GM12891 (cell line): ENCODE measurements at places on chromosomes 2 and 18.
A peak's percentile ranks its signal among the peaks of the same experiment; 100 is the strongest.

- DNase-seq: no peak
These were observed 56.9 kb upstream of the ID2 start for GRCh38 chr2:8624855-8625398.

DNA sequence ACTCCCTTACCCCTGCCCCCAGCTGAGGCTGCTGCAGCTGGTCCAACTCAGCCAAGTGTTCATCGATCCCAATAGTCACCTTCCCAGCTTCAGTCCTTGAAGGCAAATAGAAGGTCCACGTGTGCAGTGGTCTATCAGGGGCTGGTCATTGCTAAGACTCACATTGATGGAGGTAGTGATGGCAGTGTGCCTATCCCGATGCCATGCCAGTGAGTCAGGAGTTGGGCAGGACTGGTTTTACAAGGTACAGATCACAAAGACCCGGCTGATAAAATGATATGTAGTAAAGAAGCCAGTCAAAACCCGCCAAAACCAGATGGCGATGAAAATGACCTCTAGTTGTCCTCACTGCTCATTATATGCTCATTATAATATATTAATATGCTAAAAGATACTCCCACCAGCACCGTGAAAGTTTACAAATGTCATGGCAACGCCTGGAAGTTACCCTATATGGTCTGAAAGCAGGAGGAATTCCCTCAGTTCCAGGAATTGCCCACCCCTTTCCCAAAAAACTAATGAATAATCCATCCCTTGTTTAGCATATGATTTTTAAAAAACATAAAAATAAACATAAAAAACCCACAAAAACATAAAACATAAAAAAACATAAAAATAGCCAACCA, 2.9 kb upstream of the C2orf80 start:
- no peak for DNase-seq

- no peak for DNase-seq
These were observed 11.2 kb downstream of the SPP2 start for GRCh38 chr2:234061624-234062257.

- no peak for DNase-seq
These were observed 130.0 kb upstream of the CTDP1 start for GRCh38 chr18:79549638-79550000.

- DNase-seq: no peak
These were observed 18.2 kb downstream of the AOX1 start for GRCh38 chr2:200603972-200604371.

DNA sequence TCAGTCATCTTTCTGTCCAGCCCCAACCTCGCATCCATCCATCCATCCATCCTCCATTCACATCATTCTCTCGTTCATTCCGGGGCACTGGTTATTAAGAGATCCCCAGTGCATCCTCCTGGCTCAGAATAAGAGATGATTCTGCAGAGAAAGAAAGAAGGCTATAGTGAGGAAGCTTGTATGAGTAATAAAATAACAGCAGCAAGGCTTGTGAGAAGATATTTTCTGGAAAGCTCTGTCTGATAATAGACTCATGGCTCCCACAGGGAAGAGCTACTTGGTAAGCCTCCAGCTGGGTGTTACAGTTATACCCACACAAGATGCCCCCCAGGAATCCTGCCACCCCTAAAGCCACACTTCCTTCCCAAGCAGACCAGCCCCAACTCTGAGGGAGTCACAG, 143.2 kb downstream of the MTCL1 start:
- DNase-seq: no peak

GRCh38 chr2:34004936-34005335, 405.8 kb upstream of the FAM98A start:
- DNase-seq: no peak

GRCh38 chr2:223460209-223460608, 142.0 kb downstream of the SCG2 start:
- no peak for DNase-seq

DNA sequence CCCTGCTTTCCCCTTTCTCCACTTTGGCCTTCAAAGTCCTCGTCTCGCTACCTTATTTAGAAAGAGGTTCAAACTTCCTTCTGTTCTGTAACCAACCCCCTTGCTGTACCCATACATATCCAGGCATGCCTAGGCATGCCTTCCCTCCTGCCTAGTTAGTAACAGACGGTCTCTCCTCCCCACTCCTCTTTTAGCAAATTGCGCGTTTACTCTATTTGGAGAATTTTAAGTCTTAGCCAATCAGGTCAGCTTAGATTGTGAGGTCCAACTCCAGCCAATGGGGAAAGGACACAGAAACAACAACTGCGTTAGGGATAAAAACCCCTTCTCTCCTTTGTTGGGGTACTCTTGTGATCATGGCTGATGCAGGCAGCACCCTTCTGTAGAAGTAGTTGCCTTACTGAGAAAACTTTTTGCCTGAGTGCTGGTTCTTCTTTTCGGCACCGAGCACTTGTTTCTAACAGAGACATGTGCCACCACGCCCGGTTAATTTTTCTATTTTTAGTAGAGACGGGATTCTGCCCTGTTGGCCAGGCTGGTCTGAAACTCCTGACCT, 85.9 kb upstream of the FOXI3 start:
- DNase-seq: no peak

- no peak for DNase-seq
These were observed 25.0 kb downstream of the SERPINB8 start for GRCh38 chr18:63994783-63995399.

GRCh38 chr2:226623587-226624368, 175.8 kb downstream of the IRS1 start:
- DNase-seq: no peak

DNA sequence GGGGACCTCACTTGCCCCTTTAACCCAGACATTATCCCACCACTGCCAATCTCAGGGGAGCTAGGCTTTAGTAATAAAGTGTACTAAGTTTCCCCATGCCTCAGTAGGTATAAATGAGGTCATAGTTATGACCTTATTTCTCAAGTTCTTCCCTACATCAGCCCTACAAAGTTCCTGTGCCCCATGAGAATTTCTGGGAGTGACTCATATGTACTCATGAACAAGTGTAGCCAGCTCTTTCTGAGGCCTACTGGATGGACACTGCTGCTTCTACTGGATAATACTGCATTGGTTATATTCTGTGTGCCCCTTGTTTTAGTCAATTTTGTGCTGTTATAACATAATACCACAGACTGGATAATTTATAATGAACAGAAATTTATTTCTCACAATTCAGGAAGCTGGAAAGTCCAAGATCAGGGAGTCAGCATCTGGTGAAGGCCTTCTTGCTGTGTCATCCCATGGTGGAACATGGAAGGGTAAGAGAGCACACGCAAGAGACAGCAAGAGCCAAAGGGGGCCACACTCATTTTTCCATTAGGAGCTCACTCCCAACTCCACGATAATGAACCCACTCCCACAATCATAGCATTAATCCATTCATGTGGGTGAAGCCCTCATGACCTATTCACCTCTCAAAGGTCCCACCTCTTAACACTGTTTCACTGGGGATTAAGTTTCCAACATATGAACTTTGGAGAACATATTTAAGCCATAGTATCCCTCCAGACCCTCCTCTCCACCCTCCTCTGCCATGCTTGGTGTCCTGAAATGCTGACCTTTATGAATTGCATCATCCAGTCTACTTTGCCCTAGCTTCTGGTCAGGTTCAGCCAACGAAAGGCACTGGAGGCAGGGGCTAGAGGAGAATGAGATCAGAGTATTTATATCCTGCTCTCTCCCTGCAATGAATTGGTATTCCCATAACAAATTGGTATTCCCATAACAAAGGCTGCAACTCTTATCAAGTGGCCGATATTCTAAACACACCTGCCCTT, 25.4 kb upstream of the ST3GAL5 start:
- no peak for DNase-seq

- no peak for DNase-seq
These were observed 1.0 kb downstream of the MARS2 start for GRCh38 chr2:197705912-197706838.

DNA sequence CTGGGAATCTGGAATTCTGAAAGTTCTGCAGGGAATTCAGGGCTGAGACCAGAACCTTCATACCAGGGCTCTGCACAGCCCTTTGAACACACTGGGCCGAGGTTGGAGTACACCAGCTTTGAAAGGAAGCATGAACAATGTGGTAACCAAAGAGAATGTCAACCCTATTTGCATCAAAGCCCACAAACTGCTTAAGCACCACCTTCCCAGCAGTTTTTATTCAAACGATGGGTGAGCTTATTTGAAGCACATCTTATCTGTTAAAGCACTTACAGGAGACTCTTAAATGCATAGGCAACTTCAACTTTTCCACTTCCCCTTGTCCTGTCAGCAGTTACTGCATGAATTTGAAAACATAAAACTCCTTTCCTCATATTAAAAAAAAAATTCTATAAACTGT, 96.6 kb downstream of the TXNL1 start:
- DNase-seq: no peak

GRCh38 chr18:47635416-47635815, 295.0 kb downstream of the SMAD2 start:
- DNase-seq: no peak

DNA sequence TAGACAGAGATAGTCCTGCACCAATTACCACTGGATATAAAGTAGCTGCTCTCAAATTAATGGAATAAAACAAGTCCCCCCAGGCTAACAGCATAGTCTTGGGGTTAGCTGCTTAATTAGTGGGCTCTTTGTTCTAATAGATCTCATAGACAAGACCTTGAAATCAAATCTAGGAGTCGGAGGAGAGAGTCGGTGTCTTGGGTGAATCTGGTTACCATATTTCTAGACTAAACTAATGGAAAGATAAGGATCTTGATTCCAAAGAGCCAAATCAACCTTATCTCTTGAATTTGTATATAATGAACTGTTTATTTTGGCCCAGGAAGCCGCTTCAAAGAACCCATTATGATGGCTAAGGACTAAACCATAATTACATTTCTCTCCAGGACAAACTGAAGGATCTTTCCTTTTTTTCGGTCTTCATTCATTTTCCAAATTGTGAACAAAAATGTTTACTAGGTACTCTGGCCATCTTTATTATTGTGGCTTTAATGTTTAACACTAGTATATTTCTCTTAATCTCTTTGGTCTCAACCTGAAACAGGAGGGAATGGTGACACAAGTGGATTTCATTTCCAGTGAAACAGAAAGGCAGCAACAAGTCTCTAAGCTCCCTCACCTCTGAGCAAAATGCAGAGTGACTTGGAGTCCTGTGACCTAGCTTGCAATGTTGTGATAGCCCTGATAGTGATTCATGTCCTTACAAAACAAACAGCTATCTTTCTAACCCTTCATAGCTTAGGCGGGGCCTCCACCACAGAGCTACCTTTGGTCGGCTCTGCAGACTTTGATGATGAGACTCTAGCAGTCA, 137.9 kb upstream of the PARD3B start:
- DNase-seq: no peak

- DNase-seq: no peak
These were observed 179.0 kb downstream of the KLHL29 start for GRCh38 chr2:23563673-23564614.

DNA sequence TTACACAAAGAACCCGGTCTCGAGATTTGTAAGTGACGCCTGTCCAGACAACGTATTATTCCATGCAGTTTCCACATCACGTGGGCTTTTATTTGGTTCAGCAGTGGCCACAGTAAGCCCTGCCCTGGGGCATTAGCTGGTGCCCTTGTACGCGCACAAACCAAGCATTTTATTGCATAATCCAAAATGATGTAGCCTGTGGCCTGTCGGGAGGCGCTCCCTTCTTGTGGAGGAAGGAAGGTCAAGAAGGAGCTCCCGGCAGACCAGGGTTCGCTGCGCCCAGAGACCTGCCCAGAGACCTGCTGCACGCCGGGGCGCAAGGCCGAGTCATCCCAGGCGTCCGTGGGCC, 179.6 kb upstream of the ALKAL2 start:
- DNase-seq: no peak

- no peak for DNase-seq
These were observed 113.3 kb downstream of the POLE4 start for GRCh38 chr2:75071766-75072165.

DNA sequence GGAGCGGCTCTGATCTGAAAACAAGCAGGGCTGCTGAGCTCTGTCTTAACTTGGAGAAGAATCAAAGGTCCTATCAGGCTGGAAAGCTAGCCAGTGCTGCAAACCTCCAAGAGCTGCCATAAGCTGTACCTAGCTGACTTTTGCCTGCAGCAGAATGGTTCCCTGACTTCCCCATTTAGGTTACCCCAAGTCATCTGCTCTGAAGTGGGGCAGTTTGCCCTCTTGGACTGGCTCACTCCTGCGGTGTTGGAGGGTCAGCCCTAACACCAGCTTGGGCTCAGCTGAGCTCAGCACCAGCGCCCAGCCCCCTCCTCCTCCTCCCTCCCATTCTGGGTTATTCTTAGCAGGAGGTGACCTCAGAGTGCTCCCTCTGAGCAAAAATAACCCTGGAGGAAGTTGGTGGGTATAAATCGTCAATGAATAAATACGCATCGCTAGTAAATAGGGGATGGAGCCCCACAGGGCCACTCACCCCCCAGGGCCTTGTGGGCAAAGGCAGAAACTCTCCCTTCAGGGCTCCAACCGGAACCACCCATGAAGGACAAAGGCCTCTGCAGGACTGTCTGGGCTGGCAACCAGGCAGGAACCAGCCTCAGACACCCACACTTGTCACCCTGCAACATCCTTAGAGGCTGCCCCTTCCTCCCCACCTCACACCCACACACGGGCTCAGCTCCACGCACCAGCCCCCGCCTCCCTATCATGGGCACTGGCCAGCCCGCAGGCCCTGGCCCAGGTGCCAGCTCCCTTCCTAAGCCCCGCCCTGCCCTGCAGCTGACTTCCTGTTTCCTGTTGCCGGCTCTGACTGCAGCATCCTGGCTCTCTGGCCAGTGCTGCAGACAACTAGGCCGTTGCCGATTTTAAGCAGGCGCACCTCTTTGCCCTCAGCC, 46.9 kb downstream of the DNMT3A start:
- DNase-seq: peak; percentile 87

- no peak for DNase-seq
These were observed 205.1 kb upstream of the FAM98A start for GRCh38 chr2:33804155-33804554.

DNA sequence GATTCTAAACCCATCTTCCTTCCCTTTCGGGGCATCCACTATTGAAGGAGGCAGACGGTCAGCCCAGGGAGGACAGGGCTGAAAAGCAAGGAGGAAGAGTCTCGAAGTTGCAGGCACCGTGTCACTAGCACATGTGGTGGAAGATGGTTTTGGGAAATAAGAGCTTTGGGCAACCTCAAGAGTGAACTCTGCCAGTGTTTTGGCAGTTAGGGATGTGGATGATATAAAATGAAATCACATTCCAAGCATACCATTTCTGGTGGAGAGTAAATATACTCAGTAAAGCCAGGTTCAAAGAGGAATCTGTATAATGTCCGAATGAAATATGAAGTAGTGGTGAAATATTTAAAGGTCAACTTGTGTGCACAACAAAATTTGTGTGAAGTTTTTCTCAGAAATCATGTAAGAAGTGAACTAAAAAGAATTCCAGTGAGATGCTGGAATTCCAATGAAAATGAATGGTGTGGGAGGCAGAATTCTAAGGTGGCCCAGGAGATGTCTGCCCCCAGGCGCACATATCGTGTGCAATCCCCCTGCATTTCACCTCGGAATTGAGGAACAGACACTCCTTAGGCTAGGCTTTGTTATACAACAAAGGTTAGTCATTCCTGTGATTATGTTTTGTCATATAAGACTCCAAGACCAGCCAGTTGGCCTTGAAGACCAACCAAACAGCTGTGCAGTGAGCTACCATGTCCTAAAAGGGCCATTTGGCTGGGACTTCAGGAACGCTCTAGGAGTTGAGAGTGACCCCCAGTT, 147.1 kb downstream of the SH3BP4 start:
- no peak for DNase-seq
